Motor neuron (in vitro differentiated cells): ENCODE measurements at places on chromosomes 11 and 22. TPM values are rescaled to one million over a fixed set of nuclear protein-coding genes. Genes with fewer than 3 reads are reported as not detected.

DNA sequence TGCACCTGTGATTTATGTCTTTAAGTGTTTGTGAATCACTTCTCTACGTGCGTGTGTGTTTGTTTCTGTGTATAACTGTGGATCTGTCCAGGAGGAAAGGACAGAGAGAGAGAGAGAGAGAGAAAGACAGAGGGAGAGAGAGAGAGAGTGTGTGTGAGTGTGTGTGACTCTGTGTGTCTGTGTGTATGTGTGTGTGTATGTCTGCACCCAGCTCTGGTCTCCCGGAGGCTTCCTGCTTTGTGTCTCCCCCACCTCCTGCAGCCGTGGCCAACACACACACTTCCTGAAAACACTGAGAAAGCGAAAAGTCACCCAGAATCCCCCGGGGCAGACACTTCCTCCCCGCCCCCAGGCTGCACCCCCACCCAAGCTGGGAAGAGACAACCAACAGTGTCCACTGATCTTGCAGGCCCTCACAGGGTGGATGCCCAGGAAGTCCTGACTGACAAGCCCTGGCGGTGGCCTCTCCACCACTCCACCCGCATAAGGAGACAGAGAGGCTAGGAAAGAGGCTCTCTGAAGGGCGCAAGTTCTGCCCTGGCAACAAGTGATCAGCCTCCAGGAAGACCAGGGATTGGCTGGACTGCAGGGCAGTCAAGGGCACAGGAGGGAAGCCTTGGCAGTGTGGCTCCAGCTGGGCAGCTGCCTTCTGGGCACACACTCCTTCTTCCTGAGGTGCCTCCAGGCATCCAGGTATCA is 30.0 kb downstream of the ARAP1 start:
- peak; percentile 88 for ATAC-seq

- ATAC-seq: no peak
Observed at GRCh38 chr11:7597620-7598019, 75.7 kb downstream of the CYB5R2 start.

- no peak for ATAC-seq
Observed at GRCh38 chr11:2222451-2222850, 47.9 kb downstream of the ASCL2 start.

DNA sequence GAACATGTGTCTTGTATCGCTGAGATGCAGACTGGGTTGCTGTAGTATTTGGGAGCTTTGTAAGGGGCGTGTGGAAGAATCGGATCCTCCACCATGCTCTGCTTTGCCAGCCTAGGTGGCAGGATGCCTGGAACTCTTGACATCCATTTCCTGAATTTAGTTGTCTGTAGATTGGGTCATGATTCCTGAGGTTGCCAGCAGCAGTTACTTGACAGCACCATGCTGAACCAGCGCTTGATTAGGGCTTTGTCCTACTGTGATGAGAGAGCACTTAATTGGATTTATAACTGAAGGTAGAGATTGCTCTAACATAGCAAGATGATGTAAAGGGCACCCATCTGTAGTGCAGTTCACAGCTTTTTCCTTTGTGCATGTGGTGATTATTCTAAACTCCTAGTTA is 75.6 kb upstream of the HORMAD2 start:
- ATAC-seq: peak; percentile 61

- ATAC-seq: no peak
Observed at GRCh38 chr11:109077291-109077920, 344.6 kb upstream of the C11orf87 start.

GRCh38 chr11:80638296-80638695 is 1197.5 kb upstream of the TENM4 start:
- peak; percentile 27 for ATAC-seq

DNA sequence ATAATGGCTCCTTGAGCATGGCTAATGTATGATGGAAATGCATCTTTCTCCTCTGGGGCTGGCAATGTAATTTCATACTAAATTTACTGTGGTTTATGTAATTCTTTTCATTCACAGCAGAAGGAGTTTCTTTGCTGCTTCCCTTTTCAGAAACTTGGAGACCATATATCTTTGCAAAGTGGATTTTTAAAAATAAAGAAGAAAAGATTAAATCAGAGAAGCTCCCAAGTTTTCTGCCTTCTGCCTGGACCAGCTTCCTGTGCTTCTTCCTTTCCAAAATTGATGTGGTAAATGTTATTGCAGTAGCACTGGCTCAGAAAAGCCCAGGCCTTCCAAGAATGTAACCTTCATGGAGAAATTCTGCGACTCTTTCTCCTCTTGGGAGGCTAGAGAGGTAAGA is 300.1 kb upstream of the NCAM1 start:
- no peak for ATAC-seq

Gene PRG2
- not detected in 2 replicates for total RNA-seq

DNA sequence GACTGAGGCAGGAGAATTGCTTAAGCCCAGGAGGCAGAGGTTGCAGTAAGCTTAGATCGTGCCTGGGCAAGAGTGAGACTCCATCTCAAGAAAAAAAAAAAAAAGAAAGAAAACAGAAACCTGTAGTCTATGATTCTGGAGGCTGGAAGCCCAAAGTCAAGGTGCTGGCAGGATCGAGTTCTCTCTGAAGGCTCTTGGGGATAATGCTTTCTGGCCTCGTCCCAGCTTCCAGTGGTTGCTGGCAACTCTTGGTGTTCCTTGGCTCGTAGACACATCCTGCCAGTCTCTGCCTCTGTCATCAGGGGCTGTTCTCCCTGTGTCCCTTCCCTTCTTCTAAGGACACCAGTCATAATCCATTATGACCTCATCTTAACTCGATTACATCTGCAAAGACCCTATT is 16.8 kb upstream of the CCDC86 start:
- ATAC-seq: no peak

GRCh38 chr11:89736566-89736965 is 26.5 kb downstream of the TRIM77 start:
- no peak for ATAC-seq

Gene ARHGAP20
- 2.1 and 2.4 TPM in 2 replicates for total RNA-seq

DNA sequence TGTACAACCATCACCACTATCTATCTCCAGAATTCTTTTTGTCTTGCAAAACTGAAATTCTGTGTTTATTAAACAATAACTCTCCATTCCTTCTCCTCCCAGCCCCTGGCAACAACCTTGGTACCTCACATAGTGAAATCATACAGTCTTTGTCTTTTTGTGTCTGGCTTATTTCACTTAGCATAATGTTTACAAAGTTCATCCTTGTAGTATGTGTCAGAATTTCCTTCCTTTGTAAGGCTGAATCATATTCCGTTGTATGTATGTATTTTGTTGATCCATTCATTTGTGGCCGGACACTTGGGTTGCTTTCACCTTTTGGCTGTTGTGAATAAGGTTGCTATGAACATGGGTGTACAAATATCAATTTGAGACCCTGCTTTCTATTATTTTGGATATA is 243.7 kb upstream of the TBCEL start:
- no peak for ATAC-seq

DNA sequence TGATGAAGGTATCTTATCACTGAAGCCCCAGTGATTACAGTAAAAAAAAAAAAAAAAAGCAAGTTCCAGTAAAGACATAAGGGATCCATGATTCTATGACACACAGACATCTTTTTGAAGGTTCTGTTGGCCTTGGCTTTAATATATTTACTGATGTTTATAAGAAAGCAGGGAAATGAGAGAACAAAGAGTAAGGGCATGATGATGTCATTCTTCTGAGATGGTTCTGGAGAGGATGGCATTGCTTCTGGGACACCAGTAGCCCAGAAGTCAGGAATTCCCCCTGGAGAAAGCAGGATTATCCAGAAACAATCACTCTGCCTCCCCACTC is 233.6 kb downstream of the FAM76B start:
- ATAC-seq: no peak

- ATAC-seq: no peak
Observed at GRCh38 chr11:13042873-13043342, 33.8 kb downstream of the RASSF10 start.

Gene ACRV1
- total RNA-seq: 0.72 and 1.0 TPM in 2 replicates

GRCh38 chr11:118659314-118659952 is 20.0 kb downstream of the TREH start:
- ATAC-seq: peak; percentile 87

DNA sequence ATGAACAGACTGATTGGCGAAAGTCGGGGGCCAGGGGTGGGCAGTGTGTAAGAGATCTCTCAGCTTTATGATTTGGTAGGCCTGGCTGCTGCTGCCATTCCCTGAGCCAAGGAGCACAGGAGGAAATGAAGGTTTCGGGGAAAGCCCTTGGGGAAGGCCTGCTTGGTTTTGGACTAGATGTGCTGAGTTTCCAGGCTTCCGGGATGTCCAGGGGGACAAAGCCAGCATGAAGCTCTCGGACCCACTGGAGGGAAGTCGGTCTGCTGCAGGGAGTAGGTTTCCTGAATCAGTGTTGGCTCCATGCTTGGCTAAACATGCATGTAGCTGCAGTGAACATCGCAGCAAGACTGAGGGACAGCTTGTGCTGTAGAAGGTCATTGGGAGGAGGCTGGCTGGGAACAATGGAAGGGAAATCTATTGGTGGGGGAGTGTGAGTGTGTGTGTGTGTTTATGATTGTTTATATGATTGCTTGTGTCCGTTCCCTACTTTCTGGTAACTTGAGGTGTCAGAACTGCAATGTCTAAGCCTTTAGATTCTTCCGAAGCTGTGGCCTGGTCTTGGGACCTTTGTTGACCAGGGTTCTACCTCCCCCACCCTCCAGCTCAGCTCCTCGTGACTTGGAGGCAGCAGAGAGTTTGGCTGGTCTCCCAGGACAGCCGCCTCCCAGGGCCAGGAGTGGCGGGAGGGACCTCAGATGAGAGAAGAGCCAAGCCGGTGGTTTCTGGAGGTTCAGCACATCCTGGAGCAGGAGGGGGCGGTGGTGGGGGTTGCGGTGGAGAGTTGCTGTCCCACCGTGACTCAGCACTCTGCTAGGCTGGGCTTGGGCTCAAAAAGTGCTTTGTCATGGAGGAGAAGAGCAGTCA is 4.0 kb upstream of the FTH1 start:
- ATAC-seq: peak; percentile 43

DNA sequence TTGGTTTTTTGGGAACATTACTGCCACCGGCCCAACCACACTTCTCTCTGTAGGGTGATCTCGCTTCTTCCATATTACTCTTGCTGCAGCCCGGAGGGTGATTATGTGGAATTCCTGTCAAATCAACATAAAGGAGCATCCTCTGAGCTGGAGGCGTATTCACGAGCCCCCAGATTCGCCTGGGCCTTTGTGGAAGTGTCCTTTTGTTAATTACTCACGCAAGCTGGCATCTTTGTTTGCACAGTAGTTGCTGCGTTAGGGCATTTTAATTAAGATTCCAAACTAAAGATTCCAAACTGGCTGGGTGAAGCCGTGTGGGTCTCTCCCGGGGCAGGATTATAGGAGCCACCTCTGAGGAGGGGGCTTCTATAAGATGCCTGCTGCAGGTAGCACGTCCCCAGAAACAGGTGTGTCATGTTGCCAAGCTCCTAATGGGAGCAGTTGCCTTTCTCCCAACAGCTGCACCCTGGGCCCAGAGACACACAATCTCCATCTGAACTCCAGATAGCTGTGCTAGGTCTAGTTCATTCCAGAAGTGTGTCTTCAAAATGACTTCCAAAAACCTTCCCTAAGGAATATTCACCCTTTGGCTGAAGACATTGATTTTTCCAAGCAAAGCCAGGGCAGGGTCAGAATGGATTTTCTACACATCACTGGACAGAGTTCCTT is 40.9 kb downstream of the SHISAL1 start:
- no peak for ATAC-seq

- no peak for ATAC-seq
Observed at GRCh38 chr11:5239046-5239445, 4.8 kb upstream of the HBD start.

Gene CD59
- total RNA-seq: 38.4 and 40.7 TPM in 2 replicates

DNA sequence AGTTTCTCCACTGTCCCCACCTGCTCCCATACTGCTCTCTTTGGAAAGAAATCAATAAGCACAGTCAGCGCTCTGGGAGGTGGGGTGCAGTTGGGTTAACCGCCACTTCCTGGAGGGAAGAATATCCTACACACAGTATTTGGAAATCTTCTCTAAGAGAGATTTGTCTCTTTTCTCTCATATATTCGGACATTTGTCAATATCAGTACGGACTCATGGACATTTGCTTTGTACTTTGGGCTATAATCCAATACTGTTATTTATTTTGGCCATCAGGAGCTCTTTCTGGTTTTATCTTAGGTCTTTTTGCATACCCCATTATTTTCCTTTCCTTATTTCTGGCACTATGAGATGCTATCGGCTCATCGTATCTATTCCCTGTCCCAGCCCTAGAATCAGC is 13.7 kb downstream of the NLRP14 start:
- ATAC-seq: no peak

DNA sequence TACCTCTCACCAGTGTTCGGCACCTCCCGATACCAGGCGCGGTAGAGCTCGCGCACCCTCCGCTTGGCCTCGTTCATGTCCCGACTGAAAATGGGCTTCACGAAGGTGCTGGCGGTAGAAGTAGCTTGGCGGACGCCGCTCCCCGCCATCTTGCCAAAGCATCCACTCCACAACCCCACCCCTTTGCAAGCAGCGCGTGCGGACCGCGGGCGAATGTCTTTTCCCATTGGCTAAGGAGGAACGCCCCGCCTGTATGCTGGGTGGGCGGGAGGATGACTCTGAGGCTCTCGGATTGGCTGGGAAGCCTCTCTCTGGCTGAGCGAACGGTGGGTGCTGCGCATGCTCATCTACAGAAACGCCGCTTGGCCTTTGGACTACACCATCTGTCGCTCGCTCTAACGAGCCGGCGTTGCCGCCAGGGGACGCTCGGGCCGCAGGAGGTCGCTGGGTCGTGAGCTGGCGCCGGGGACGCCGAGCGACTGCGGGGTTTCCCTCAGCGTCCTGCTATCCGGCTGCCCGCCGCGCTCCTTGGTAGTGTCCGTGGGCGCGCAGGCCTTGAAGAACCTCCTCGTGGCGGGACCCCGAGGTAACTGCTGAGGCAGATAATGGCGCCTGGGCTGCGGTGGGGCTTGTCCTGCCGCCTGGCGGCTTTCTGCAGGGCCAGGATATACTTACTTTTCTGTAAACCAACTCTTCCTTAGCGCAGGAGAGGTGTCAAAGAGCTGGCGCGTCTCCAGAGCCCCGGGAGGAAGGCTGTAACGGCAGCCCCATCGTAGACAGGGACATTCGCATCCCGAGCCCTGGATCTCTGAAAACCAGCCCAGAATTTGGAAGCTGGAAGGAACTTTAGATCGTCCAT is at the start of gene NDUFA6:
NDUFA6 (minus strand) TSS at position 177 of the 859 bp plus-strand sequence; CDS start at position 149, 28 bp downstream.
- peak; percentile 97 for ATAC-seq

Gene NRIP3
- total RNA-seq: 6.4 and 8.0 TPM in 2 replicates

DNA sequence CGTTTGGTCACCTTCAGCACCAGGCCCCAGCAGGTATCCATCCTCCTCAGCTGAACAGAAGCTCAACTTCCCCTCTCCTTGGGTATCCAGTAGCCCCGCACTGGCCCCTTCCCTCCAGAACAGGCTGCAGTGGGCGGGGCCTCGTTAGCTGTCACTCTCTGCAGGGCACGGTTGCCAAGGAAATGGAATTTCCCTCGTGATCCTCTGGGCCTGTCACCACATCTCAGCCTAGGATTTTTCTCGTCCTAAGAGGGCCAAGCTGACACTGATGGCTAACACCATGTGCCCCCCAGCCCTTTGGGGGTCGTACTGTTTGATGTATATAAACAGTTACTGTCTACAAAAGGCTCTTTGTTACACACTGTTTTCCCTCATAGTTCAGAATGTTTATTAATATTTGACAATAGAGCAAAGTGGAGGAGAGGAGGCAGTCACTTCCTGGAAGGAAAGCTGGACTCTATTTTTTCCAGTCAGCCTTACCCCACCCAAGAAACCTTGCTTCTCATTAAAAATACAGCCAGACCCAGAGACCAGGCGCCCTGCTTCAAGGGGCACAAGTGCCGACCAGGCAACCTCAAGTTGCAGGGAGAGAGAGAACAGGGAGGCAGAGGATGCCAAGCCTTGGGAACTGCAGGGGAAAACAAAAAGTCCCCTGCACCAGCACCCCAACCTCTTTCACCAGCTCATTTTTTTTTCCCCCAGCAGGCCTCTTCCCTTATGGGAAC is 44.5 kb downstream of the FEZ1 start:
- peak; percentile 79 for ATAC-seq

Gene TAF6L
- 18.7 and 24.1 TPM in 2 replicates for total RNA-seq
